ENCODE measurements at places on chromosomes 2 and 18.

- DNase-seq = no peak
Observed at GRCh38 chr2:114709936-114710850, 267.8 kb downstream of the DPP10 start.

DNA sequence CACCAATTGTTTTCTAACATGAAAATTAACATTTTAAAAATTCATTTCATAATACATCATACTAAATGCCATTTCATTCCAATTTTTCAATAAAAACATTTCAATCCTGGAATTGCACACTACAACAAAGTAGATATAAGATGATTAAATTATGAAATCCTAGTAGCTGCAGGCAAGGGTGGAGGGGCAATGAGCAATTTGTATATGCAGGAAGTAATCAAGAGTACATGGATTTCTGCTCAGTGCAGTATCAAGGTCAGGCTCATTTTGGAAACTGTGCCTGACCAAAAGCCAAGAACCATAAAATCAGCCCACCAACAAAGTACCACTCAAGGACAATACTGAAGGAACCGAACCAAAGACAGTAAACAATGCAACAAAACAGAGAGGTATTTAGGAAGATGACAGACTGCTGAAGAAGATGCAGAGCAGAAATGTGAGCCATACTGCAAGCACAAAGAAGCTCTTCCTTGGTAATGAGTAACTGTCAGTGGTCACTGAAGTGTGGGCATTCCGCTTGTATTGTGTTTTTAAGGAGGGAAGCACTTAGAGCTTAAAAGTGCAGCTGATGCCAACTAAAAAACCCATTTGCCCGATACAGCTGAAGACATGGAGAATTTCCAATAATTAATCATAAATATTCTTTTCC, 34.5 kb upstream of the DSEL start:
- DNase-seq = no peak

DNA sequence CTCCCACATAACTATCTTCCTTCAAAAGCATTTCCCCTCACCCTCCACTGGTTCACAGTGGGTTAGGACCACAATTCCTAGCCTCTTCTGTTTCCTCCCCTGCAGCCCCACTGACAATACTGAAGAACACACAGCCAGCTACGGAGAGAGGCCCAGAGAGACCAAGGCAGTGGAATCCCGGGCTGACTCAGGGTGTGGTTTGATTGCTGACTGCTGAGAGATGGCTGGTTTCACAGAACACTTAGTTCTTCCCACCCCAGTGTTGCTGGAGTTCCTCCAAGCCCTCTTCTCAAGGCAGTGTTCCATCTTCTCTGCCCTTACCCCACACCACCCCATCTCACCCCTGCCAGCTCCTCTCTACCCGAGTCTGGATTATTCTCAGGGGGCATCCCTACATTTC, 43.3 kb upstream of the ZFP36L2 start:
- no peak for DNase-seq

GRCh38 chr2:217877866-217878265, 124.9 kb downstream of the TNS1 start:
- DNase-seq = no peak

- DNase-seq = no peak
Observed at GRCh38 chr2:236959876-236960275, 125.8 kb upstream of the COPS8 start.

DNA sequence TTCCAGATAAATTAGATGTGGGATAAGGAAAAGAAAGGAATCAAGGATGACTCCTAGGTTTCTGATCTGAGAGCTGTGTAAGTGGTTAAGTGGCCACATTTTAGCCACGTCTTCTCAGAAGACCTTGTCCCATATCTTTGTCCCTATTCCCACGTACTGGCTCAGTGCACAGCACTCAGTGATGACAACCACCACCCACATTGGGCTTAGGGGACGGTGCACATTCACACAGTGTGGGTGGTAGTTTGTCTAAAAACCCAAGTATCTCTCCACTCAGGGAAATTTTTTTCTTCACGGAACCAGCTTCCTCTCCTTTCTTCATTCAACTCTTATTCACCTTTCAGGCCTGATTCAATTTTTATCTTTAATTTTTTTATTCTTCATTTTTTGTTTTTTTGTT, 30.6 kb upstream of the GCC2 start:
- no peak for DNase-seq

- no peak for DNase-seq
Observed at GRCh38 chr2:55511508-55512124, 7.9 kb upstream of the CFAP36 start.

DNA sequence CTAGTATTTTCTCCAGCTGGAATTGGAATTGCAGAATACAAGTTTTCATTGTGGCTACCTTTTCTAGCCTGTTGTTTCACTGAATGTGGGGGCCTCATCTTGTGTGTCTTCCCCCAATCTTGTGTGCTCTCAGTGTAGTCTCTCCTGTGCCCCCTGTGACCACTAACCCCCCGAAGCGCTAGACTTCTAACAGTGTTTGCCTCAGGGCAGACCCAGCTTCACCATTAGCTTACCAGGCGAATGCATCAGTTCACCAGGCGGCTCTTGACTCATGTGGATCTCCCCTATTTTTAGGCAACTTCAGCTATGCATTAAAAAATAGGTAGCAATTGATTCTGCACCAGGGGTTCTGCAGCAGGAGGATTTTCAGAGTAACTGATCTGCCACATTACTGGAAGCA, 376.2 kb upstream of the MEIS1 start:
- DNase-seq = no peak

GRCh38 chr18:47718646-47719045, 211.8 kb downstream of the SMAD2 start:
- DNase-seq = no peak

DNA sequence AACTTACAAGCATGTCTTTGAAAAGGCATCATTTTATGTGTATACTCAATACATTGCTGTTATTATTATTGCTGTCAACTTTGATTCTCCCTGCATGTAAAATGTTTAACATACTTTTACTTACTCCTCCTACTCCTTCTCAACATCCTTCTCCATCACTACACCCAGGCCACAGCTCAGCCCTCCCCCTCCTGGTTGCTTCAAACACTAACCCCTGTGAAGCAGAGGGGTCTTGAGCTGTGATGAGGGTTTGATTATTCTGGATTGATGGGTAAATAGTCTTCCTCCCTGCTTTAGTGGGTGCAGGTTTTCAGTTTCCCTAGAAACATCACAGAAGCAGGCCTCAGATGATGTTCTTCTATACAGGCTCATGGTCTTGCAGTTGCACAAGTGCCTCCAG, 221.0 kb downstream of the OSR1 start:
- DNase-seq = no peak

DNA sequence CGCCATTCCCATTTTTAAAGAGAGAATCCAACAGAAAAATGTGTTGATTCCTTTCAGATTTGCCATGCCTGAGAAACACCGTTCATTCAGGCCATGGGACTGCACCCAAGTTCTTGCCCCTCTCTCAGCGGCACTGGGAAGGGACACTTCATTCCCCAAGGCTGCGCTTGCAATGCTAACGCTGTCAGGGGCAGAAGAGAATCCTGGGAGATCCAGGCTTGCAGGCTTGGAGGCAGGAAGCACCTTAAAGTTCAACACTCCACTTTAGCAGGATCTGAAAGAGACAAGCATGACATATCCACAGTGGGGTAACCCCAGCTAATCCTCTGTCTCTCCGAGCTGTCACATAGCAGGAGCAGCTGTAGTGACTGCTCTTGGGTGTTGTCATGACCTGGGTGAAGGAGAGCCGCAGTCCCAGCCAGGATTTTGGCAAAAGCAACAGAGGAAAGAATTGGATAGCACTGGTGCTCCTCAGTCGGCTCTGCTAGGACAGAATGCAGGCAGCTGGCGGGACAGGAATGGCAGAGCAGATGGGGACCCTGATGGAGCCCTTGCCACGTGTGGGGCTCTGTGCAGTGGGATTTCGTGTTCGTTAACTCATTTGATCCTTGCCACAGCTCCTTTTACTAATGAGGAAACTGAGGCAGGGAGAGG, 22.0 kb upstream of the ODC1 start:
- no peak for DNase-seq

DNA sequence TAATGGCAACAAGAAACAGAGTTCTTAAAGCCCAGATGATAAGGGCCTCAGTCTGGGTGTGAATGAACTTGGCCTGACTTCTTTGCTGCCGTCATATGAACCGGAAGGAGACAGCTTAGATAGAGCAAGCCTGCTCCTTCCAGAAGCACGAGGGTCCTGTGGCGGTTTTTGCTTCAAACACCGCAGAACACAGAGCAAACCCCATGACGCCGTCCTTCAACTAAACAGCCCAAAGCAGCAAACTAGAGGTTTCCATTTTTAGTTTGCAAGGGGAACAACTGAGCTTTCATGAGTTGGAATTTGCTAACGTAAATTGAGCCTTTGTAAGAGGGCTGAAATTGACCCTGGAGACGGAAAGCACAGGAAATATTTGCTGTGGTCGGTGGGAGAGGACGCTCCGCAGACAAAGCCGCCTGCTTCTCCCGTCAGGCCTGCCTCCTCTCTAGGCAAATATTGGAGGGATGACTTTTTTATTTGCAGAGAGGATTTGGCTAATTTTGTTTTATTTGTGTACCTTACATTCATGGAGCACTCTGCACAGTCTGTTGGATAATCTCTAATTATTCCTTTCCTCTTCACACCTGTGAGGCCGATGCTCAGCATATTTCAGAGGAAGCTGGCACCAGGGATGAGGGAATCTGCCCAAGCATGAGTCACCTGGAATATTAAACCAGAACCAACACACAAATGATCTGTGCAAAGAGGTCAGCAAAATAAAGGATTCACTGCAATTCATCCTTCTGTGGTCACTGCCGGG, 134.0 kb upstream of the NCK2 start:
- DNase-seq = no peak

DNA sequence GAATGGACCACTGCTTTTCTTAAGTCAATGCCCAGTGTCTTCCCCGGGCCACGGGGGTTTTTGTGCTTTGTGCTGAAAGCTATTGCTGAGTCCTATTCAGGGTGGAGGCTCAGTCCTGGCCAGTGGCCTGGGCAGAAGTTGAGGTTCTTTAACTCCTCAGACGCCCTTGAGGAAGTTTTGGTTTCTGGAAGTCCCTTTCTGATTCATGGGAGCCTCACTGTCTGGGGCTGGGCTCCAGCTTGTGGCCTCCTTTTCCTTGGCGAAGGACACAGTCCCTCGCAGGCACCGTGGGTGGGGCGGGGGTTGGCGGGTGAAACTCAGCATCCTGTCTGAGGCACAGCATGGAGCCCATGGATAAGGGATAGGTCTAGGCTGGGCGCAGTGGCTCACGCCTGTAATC, 465.2 kb upstream of the HS6ST1 start:
- DNase-seq = no peak

- DNase-seq = no peak
Observed at GRCh38 chr2:176744146-176744545, 468.4 kb upstream of the HNRNPA3 start.

GRCh38 chr2:106044021-106044420, 150.1 kb downstream of the UXS1 start:
- DNase-seq = no peak

DNA sequence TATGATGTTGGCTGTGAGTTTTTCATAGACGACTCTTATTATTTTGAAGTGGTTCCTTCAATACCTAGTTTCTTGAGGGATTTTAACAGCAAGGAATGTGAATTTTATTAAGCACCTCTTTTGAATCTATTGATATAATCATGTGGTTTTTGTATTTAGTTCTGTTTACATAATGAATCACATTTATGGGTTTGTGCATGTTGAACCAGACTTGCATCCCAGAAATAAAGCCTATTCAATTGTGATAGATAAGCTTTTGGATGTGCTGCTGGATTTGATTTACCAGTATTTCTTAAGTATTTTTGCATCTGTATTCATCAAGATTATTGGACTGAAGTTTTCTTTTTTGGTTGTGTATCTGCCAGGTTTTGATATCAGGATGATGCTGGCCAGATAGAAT, 131.6 kb upstream of the SCN7A start:
- DNase-seq = no peak

DNA sequence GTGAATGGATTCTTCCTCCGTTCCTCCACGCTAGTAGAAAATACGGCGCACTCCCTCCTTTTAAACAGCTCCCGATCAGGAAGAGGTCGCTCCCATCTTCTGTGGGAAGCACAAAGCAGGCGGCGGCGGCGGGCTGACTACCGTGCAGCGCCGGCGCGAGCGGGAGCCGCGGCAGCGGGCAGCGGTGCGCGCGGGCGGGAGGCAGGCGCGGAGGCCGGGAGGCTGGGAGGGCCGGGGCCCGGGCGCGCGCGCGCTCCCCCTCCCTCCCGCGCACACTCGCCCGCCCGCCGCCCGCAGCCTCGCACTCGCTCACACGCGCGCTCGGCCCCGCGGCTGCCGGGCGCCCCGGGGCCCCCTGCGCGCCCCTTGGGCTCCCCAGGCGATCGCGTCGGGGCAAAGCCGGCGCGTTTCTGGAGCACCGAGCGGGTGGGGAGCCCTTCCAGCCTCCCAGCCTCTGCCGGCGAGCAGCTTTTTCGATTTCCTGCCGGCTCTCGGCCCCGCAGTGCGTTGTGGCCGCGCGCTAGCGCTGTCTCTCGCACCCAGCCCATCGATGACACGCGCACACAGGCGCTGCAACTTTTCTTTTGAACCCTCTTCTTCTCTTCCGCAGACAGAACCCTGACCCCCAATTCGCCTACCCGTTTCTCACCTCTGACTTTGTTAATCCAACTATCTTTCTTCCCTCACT, at the start of gene SLC8A1:
Gene SLC8A1, minus strand, starts transcription at position 173 of the 688 bp plus-strand sequence.
- no peak for DNase-seq

DNA sequence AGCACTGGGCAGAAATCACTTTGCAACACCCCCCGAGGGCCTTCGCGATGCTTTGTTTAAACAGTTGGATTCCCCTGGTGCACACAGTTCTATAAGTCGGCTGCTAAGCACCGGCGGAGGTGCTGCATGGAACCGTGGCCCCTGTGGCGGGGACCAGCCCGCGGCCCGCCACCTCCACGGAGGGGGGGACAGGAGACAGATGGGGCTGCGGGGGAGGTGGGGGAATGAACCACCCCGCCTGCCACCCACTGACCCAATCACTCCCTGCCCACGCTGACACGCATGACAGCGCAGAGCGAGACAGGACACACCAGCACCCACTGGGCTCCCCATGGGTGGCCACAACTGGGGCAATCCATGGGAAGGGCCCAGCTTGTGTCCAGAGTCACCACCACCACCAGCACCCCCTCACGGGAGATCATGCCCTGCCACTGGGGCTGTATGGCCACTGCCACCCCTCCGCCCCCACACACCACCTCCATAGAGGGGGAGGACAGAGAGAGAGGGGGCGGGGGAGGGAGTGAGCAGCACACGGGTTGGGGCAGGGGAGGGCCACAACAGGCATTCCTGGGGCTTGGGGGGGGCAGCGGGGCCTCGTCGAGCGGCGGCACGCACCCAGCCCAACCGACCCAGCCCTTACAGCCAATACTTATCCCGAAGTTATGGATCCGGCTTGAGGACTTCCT, 118.3 kb upstream of the ANKRD30BL start:
- DNase-seq = no peak

DNA sequence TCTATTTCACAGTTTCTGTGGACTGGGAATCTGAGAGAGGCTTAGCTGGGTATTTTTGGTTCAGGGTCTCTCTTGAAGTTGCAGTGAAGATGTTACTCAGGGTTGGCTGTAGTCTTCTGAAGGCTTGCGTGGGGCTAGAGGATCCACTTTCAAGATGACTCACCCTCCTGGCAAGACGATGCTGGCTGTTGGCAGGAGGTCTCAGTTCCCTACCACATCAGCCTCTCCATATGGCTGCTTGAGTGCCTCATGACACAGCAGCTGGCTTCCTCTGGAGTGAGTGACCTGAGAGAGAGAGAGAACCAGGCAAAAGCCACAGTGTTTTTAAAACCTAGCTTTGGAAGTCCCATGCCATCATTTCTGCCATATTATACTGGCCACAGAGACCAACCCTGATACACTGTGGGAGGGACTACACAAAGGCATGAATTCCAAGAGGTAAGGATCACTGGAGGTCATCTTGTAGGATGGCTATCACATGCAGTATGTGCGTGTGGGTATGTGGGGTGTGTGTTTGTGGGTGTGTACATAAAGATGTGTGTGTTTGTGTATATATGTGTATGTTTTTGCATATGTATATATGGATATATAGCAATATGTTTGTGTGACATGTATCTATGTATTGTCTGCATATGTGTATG, 25.1 kb downstream of the DNPEP start:
- no peak for DNase-seq
